ENCODE measurements at places on chromosomes 5 and 9.

DNA sequence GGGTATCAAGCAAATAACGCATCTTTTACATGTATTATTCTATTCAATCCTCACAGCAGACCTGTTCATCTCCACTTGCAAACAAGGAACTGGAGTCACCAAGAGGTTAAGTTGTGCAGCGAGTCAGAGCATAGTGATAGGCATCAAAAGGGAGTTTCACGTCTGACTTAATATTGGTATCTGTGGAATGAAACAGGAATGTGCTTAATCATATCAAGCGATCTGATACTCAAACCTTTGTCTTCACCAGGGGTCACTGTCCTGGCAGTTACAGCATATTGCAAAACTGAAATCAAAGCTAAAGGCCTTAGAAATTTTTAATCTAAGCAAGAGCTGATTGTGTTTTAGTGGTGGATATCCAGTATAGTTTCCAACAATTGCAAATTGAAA lies 271.6 kb downstream of the PLK2 start:
- no peak for DNase-seq

DNA sequence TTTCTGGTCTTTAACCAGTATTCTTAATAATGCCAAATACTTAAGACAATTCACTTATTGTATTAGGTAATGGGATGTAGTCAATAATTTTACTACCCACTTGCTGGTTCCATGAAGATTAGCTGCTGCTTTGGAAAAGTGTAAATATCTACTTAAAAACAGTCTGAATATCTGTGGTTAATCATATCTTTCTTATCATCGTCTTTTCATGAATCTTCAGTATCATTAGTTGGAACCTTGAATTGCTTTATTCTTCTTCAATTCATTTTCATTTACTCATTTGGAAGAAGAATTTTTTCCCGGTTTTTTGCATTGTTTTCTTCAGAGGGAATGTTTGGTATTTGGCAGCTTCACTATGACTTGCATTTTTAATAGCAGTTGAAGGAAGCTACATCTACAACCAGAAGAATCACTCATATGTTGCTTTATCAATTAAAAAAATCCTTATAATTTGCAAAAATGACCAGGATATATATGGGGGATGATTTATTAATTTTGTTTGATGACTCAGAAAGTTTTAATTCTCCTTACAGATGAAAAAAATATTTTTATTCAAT lies 1398.3 kb upstream of the CDH6 start:
- no peak for DNase-seq

- no peak for DNase-seq
Measured at GRCh38 chr5:34709861-34710673, 53.9 kb downstream of the RAI14 start.

- DNase-seq = no peak
Measured at GRCh38 chr5:135041145-135041587, 7.1 kb upstream of the PITX1 start.

- DNase-seq = no peak
Measured at GRCh38 chr9:98766586-98766985, 29.8 kb downstream of the ANKS6 start.

- DNase-seq = no peak
Measured at GRCh38 chr5:74285675-74286280, 354.8 kb downstream of the ENC1 start.

DNA sequence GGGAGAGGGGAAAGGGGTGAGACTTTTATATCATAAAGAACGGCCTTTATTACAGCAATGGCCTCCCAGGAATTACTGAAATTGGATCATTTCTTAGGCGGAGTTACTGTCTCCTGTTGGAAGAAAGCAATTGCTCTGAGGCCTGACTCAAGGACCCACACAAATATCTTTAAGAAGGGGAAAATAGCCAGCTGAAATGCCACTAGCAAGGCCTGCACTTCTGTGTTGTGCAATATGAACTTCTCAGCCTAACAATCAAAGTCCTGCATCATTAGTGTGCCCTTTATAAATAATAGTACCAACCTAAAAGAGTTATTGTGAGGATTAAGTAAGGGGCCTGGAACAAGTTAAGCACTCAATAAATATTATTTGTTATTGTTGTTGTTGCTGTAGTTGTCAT lies 30.1 kb upstream of the TRIM32 start:
- DNase-seq = no peak

GRCh38 chr9:124859803-124860581 lies 1.8 kb downstream of the RPL35 start:
- DNase-seq = no peak

- DNase-seq = no peak
Measured at GRCh38 chr5:98513380-98513779, 260.1 kb upstream of the RGMB start.

DNA sequence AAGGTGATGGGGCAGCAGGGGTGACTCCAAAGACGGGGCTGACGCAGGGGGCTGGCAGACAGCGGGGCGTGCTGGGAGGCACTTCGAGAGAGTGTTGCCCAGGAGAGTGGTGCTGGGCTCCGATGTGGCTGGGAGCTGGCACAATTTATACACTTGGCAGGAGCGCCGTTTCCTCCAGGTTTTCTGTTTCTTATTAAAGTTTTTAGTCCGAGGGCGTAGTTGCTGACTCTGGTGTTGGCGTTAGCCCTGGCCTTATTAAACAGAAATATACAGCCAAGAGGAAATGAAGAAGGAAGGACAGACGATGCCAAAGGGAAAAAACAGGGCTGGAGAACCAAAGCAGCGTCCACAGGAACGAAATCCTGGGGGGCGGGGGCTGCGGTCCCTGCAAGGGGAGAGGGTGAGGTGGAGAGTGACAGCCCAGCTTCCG lies 139.6 kb upstream of the PHYKPL start:
- no peak for DNase-seq

- DNase-seq = no peak
Measured at GRCh38 chr9:123058834-123059233, 25.4 kb downstream of the GPR21 start.

DNA sequence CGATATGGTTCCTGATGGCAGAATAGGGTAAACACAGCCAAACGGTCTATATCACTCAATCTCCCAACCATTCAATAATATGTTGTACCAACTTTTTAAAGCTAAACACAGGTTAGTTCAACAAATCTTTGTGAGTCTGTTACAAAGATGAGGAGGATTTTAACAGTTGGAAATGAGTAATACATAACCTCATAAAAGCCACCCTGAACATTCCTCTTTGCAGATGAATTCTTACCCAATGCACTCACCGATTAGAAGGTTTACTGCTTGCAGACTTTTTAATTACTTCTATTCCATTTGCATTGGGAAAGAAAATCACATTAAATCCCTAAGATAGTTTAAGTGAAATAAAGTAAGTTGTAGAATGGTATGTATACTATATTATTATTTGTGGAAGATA lies 23.3 kb upstream of the TRMT10B start:
- DNase-seq = no peak

GRCh38 chr5:58677650-58678049 lies 94.8 kb downstream of the RAB3C start:
- DNase-seq = no peak

GRCh38 chr5:99949969-99950524 lies 585.1 kb upstream of the FAM174A start:
- DNase-seq = no peak

GRCh38 chr9:133742849-133743444 lies 4.8 kb upstream of the SARDH start:
- DNase-seq = peak; percentile 62

DNA sequence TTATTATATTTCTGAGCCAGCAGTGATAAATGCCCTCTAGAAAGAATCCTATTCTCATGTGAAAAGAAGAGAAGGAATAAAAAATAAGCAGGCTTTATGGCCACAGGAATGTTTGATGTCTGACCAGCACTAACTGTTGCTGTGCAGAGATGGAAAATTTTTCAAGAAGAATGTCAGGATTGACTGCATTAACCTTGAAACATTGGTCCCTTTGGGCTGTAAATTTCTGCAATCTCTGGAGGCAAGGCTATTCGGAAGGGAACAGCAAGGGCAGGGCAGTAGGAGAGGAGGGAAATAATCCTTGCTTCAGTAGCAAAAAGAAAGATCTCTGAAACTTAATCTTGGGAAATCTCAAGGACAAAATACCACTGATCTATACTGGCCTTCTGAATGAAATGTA lies 415.2 kb downstream of the DNAH5 start:
- no peak for DNase-seq

- no peak for DNase-seq
Measured at GRCh38 chr9:124869466-124869985, 7.6 kb downstream of the ARPC5L start.

DNA sequence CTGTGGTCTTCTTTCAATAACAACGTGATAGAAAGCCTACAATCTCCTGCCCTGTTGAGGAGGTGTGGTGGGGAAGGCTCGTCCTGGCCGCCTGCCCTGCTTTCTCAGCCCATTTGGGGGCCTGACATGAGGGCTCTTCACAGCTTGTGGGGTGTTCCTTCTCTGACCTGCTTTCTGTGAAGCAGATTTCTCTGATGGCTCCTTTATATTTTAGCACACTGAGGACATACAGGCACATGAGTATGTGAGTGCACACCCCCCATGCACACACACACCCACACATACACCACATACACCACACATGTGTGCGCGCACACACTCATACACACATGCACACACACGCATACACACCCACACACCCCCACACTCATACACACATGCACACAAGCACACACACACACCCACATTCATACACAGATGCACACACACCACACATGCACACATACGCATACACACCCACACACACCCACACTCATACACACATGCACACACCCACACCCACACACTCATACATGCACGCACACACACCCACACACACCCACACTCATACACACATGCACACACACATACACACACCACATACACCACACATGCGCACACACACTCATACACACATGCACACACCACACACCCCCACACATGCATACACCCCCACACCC lies 117.5 kb downstream of the COL5A1 start:
- no peak for DNase-seq

All from stimulated activated CD8-positive, alpha-beta memory T cell treated with anti-CD3 and anti-CD28 coated beads, Interleukin-4, amount 100 ng/mL, for 1 hour (primary cell).